ENCODE measurements at places on chromosomes 7 and 10.

DNA sequence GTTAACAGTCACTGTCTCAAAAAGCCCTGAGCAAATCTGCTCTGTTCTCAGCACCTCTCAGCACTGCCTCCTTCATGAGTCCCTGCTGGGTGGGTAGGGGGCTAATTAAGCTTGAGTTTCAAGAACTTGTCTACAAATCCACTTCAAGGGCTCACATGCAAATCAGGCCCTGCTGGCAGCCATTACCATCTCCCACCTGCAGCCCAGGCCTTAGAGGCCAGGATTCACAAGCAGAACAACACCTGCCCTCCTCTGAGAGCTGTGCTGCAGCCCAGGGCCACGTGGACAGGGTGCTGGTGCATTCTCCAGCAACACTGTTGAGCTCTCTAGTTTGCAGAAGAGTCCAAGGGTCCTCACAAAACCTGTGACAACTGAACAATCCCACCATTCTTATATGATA, 119.2 kb downstream of the DPP6 start:
- no peak for DNase-seq

DNA sequence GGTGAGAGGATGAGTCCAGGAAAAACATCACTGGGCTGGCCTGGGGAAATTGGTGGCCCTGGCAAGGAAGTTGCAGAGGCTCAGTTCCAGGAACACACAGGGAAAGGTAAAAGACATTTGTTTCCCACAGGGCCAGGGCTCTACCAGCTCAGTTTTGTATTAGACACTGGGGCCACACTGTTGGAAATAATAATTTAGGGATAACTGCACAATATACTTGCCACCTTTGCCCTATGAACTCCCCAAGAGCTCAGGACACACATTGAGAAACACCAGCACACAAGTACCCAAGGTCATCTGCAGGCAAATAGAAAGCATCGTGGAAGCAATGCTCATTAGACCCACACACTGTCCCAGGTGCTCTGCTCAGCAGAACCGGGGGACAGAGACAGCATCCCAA, 617.6 kb downstream of the PTPRN2 start:
- no peak for DNase-seq

DNA sequence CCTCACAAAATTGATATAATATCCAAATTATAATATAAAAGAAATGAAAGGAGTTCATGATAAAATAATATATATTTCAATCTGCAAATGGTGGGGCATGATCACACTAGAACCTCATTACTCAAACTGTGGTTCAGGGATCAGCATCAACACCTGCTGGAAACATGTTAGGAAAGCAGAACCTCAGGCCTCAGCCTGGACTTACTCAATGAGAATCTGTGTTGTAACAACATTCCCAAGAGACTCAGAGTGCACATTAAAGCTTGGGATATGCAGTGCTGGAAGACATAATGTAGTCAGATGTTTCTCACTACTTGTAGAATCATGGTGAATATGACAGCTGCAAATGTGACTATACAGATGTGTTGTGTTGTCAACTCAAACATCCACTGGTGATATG, 81.7 kb upstream of the ITPRID1 start:
- DNase-seq = no peak

DNA sequence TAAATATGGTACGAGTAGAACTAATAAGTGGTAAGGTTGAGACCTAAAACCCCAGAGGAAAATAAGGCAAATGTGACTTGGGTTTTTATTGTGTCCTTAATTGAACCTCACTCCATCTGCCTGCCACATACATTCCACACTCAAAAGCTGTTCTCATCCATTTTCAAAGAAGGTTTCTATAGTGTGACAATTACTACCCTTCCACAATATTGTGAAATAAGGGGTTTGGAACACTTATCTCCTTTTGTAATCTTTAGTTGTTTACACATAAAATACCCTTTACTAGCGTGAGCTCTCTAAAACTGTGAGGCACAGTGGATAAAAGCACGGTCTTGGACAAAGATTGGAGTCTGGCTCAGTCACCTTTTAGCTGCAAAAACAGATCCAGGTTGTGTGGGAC, 166.6 kb downstream of the THSD7A start:
- DNase-seq = no peak

GRCh38 chr10:48418189-48418788, 111.8 kb downstream of the MAPK8 start:
- no peak for DNase-seq

DNA sequence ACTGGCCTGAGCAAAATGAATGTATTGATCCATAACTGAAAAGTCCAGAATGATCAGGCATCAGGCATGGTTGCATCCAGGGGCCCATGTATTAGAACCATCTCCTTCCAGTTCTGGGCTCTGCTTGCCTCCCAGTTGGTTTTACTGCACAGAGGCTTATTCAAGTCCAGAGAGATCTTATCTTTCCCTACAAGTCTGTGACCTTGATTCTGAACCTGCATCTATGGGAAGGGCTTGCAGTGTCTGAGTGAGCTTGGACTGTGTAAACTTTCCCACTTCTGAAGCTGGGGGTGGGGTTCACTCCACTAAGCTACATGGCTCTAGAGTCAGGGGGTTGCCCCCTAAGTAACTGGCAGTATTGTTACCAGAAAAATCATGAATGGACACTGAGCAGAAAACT, 136.2 kb downstream of the TCF7L2 start:
- no peak for DNase-seq

GRCh38 chr10:1631282-1631681, 106.0 kb downstream of the ADARB2 start:
- DNase-seq = no peak

DNA sequence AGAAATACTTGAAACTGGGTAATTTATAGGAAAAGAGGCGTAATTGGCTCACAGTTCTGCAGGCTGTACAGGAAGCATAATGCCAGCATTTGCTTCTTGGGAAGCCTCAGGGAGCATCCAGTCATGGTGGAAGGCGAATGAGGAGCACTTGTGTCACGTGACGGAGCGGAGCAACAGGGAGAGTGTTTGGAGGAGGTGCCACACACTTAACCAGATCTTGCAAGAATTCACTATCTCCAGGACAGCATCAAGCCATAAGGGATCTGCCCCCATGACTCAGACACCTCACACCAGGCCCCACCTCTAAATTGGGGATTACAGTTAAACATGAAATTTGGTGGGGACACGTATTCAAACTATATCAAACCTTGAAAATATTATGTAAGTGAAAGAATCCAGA, 89.3 kb downstream of the WIPF3 start:
- DNase-seq = no peak

DNA sequence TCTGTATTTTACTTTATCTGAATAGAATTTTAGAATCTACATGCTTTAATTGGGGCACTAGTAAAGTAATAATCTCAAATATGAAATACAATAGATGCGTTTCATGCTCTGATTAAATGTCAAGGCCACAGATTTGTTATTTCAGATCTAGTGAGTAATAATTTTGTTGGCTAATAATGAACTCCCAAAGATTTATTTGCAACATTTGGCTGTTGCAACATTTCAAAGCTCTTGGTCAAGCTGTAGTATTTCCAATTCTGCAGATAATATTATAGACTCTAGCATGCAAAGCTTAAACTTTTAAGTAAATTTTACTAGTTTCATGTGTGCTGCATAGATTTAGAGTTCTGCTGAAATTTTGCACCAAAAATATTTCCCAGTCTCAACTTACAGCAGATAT, 16.7 kb downstream of the LRRN3 start:
- DNase-seq = no peak

DNA sequence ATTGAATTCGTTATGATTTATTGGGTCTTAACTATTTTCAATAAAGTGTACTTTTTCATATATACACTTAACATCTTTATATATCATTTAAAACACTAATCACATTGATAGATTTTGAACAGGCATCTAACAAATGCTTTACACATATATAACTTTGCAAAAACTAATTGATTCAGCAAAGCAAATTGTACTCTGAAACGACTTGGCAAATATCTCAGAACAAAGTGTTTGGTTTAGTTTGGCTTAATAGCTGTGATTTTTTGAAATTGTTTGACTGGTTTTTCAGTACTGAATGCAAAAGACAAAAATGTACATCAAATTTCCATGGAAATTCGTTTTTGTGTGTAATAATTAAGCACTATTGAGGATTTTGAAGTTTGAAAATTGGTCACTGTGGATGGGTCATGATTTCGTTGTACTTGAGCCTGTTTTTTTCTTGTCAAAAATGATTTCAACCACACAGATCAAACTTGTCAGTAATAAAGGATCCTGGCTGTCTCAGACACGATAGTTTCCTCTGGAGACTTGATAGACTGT, 125.3 kb upstream of the SLC25A13 start:
- DNase-seq = no peak

- DNase-seq = no peak
Measured at GRCh38 chr7:3399858-3400257, 98.8 kb downstream of the SDK1 start.

- no peak for DNase-seq
Measured at GRCh38 chr10:22648547-22648961, 65.8 kb downstream of the PIP4K2A start.

GRCh38 chr10:4399556-4399955, 426.5 kb upstream of the AKR1E2 start:
- DNase-seq = no peak

GRCh38 chr10:130025811-130026485, 61.9 kb upstream of the EBF3 start:
- no peak for DNase-seq

DNA sequence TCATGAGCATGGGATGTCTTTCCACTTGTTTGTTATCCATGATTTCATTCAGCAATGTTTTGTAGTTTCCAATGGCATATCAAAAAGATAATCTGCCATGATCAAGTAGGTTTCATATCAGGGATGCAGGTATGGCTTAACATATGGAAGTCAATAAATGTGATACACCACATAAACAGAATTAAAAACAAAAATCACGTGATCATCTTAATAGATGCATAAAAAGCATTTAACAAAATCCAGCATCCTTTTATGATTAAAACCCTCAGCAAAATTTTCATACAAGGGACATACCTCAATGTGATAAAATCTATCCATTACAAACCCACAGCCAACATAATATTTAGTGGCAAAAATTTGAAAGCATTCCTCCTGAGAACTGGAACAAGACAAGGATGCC, 90.3 kb downstream of the ZNF37A start:
- no peak for DNase-seq

- peak; percentile 97 for DNase-seq
Measured at GRCh38 chr10:72334825-72335393, 19.8 kb downstream of the DNAJB12 start.

- no peak for DNase-seq
Measured at GRCh38 chr7:74379938-74380337, 73.8 kb upstream of the GTF2IRD1 start.

DNA sequence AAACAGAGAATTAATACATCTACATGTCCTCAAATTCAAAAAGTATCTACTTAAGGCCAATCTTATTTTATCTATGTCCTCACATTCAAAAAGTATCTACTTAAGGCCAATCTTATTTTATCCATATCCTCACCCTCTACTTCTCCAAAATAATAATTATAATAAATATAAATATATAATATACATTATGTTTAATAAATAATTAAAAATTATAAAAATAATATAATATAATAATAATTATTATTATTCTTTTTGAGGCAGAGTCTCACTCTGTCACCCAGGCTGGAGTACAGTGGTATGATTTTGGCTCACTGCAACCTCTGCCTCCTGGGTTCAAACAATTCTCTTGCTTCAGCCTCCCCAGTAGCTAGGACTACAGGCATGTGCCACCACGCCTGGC, 784.9 kb downstream of the DNAJB9 start:
- DNase-seq = no peak

DNA sequence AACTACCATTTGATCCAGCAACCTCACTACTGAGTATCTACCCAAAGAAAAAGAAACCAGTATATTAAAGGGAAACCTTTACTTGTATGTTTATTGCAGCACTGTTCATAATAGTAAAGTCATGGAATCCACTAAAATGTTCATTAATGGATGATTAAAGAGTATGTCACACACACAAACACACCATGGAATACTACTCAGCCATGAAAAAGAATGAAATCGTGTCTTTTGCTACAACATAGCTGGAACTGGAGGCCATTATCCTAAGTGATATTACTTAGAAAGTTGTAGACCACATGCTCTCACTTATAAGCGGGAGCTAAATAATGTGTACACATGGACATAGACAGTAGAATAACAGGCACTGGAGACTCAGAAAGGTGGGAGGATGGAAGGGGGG, 203.0 kb upstream of the SLC26A5 start:
- DNase-seq = no peak

- DNase-seq = no peak
Measured at GRCh38 chr10:33088990-33089389, 131.0 kb upstream of the ITGB1 start.

DNA sequence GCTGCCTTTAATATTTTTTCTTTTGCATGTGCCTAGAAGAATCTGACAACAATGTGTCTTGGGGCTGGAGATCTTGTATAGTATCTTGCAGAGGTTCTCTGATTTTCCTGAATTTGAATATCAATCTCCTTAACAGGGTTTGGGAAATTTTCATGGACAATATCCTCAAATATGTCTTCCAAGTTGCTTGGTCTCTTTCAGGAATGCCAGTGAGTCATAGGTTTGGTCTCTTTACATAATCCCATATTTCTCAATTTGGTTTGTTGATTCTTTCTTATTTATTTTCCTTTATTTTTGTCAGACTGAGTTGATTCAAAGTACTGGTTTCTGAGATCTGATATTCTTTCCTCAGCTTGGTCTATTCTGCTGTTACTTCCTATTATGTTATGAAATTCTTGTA, 208.7 kb upstream of the GLI3 start:
- DNase-seq = no peak

GRCh38 chr10:70331486-70332268, 47.9 kb upstream of the NPFFR1 start:
- DNase-seq = peak; percentile 41

DNA sequence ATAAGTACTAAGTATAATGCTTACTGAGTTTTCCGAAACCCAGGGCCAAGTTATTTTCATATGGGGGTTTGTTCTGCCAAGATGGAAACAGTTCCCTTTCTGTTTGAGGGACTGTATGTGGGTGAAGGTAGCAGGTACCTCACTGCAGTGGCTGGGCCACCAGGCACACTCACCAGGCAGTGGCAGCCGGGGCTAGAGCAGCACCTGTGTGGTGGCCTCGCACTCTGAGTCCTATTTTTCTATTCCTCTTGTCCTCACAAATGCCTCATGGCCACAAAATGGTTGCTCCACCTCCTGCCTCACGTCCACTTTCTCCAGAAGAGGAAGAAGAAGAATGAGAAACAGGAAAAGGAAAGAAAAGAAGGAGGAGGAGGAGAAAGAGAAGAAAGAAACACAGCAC, 167.3 kb upstream of the SHH start:
- no peak for DNase-seq

- no peak for DNase-seq
Measured at GRCh38 chr7:33986951-33987947, 81.9 kb downstream of the BMPER start.

GRCh38 chr7:38424750-38425463, 151.5 kb upstream of the TARP start:
- no peak for DNase-seq

Measured in ovary (tissue), 10 donors.